Hair follicle dermal papilla cell (primary cell): ENCODE measurements at places on chromosomes 12 and 14. TPM values are rescaled to one million over a fixed set of nuclear protein-coding genes. Genes with fewer than 3 reads are reported as not detected.

The PWP1 gene
- 64.4 and 86.1 TPM in 2 replicates for total RNA-seq

The KRT1 gene
- total RNA-seq, result not detected in 2 replicates

The COX8C gene
- total RNA-seq, result not detected in 2 replicates

The C12orf50 gene
- not detected in 2 replicates for total RNA-seq

The PROX2 gene
- 0.12 and 0.16 TPM in 2 replicates for total RNA-seq

The KRT78 gene
- not detected in 2 replicates for total RNA-seq

The KCNC2 gene
- total RNA-seq, result not detected in 2 replicates

The TAS2R9 gene
- not detected in 2 replicates for total RNA-seq

The PTGER2 gene
- 0.97 and 1.1 TPM in 2 replicates for total RNA-seq

The DIO2 gene
- 5.8 and 31.8 TPM in 2 replicates for total RNA-seq

The AMHR2 gene
- total RNA-seq, result not detected in 2 replicates

The ERO1A gene
- total RNA-seq, result 51.5 and 59.9 TPM in 2 replicates

The KCNH3 gene
- 0.16 TPM in 1 of 2 replicates, not detected in the other for total RNA-seq

The DIP2B gene
- 32.3 and 41.4 TPM in 2 replicates for total RNA-seq

The TMEM179 gene
- not detected in 2 replicates for total RNA-seq

The CLEC1B gene
- total RNA-seq, result not detected in 2 replicates

The GNG2 gene
- 23.1 and 30.0 TPM in 2 replicates for total RNA-seq
